Stimulated activated CD4-positive, alpha-beta T cell treated with anti-CD3 and anti-CD28 coated beads, Interleukin-15, amount 100 ng/mL, for 48 hours (primary cell): ENCODE measurements at places on chromosomes 16 and 17.

GRCh38 chr16:19502395-19503131, 19.3 kb downstream of the GDE1 start:
- peak; percentile 51 for DNase-seq

DNA sequence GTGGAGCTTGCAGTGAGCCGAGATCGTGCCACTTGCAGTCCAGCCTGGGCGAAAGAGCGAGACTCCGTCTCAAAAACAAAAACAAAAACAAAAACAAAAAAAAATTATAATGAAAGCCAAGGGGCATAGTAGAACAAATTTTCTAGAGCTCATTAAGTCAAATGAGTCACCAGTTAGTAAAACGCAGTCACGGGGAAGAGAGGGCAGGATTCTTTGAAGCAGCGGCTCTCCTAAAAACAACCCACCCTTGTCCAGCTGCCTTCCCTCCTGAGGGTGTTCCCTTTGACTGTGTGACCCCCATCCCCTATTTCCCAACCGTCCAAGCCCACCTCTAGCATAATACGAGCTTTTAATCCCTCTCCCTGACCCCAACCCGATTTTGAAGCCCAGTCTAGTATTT, 44.1 kb upstream of the STH start:
- DNase-seq: no peak

DNA sequence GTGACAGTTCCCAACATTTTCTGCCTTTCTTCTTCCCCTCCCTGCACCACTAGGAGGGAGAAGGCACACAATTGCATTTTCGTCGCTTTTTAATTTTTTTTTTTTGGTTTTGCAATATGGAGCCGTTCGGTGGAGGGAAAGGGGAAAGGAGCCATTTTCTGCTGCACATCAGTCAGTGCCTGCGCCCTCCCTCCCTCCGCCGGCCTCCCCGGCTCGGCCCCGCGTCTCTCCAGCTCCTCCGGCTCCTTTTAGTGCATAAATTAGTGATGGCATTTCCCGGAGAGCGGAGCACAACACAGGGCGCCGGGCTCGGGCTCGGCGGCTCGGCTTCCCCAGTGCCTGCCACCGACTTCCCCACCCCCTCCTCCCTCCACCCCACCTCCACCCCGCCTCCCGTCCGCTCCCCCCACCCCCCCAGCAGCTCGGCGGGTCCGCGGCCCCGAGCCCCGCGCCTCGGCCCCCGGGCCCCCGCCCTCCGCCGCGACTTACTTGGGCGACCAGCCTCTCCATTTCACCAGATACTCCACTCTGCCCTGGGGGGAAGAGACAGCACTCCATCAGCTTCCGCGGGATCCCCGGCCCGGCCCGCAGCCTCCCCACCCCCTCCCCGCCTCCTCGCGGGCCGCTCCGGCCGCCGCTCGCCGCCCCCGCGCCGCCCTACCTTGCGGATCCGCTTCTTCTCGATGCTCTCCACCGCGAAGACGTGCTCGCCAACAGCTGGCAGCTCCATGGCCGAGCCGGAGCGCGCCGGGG, 542 bp downstream of the CBX4 start:
- no peak for DNase-seq

DNA sequence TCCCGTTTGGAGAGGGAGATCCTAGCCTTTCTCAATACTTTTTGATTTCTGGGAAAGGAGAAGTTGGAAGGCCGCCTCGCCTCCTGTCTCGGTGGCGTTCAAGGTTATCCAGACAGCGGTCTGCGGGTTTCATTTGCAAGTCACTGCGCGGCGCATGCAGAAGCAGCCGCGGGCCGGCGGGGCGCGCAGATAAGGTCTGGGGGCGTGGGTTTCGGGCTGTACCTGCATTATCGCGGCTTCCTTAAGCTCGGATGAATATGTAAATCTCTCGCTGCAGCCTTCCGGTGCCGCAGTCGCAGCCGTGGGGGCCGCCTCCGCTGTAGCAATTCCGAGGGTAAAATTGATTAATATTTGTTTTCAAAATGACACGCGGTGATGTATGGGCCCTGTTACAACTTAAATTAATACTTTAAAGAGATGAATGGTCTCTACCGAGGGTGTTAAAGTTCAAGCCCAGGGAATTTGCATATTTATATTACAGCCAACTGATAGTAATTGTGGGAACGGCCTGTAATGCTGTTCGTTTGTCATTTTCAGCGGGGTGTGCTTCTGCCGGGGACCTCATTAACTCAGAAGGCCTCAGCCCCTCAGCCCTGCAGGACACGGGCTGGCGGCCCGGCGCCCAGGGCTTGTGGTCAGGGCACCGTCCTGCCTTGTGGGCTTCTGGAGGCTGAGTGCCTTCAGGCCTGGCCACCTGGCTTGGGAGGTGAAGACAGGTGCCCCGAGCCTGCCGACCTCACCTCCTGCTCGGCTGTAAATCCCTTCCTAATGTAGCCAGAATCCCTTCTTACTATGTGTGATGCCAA, 99.4 kb downstream of the CYLD start:
- peak; percentile 39 for DNase-seq

DNA sequence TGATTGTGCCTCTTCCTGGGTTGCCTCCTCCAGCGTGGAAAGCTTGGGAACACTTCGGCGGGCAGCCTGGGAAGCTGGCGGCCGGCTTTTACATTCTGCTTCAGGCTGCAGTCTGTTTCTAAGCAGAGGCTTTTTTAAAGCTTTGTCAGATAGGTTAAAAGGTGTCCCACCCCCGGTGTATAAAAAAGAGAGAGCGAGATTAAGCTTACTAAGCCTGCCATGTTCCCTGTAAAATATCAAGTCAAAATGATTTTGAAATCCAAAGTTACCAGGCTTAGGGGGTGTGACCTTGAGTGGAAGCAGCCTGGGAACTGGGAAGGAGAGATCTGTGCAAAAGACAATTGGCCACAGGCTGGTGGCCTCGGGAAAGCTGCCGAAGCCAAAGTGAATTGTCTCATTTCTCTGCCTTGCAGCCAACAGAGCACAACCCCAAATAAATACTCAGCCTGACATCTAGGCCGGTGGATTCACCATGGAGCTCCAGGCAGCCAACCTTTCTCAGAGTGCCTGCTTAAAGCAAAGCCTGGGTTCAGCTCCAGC, 254.5 kb downstream of the FTO start:
- DNase-seq: no peak

DNA sequence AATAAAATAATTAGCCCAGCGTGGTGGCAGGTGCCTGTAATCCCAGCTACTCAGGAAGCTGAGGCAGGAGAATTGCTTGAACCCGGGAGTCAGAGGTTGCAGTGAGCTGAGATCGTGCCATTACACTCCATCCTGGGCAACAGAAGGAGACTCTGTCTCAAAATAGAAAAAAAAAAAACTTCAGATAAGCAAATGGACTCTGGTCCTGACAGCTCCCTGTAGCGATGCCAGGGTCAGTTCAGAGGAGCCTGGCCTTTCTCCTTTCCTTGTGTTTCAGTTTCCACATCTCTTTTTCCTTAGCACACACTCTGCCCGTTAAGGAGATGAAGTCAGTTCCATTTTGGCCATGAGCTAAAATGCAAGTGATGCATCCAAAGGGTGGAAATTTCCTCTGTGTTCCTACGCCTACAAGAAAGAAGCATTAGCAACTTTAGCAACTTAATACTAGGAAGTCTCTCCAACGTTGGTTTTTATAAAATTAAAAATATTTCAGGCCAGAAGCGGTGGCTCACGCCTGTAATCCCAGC, 11.6 kb upstream of the GRB2 start:
- DNase-seq: no peak

- no peak for DNase-seq
These were observed 750 bp downstream of the TMEM132E start for GRCh38 chr17:34579979-34580684.

- no peak for DNase-seq
These were observed 115.5 kb downstream of the AATF start for GRCh38 chr17:37064206-37064605.

- DNase-seq: no peak
These were observed 33.6 kb upstream of the MED13 start for GRCh38 chr17:62098623-62099231.

GRCh38 chr17:8753976-8754440, 4.3 kb downstream of the SPDYE4 start:
- no peak for DNase-seq

DNA sequence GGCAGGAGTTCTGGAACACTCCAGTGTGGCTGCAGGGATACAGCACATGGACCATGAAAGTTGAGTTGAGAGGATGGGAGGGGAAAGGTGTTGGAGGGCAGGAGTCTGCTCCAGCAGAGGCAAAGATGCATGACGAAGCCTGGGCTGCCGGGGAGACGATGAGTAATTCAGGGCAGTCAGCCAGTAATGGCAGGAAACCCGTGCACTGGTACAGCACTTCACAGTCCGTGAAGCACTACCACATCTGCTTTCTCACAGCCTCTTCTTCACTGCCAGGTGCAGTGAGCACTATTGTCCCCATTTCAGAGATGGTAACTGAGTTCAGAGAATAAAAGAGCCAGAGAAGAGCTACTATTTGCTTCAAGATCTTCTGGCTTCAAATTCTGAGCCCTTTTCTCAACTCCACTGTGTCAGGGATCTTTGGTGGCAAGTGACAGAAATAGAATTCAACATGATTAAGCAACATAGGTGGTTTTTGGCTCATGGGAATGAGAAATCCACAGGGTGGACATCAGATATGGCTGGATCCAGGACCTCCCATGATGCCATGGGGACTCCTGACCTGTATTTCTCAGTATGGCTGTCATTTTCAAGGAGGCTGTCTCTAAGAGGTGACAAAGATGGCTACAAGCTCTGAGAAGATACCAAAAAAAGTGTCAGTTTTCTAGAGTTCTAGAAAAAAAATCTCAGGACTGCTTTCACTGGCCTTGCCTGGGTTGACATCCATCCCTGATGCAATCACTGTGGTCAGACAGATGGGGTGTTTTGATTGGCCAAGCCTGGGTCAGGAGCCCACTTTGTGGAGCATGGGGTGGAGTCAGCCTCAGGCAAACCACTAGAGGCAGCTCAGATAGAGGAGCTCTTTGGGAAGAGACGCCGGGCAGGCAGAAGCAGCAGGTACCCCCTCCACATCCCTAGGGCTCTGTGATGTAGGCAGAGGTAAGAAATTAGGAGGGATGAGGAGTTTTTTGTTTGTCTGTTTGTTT, 24.7 kb downstream of the IL21R start:
- DNase-seq: peak; percentile 66

GRCh38 chr16:1991588-1991947, 1.8 kb downstream of the SYNGR3 start:
- DNase-seq: no peak

DNA sequence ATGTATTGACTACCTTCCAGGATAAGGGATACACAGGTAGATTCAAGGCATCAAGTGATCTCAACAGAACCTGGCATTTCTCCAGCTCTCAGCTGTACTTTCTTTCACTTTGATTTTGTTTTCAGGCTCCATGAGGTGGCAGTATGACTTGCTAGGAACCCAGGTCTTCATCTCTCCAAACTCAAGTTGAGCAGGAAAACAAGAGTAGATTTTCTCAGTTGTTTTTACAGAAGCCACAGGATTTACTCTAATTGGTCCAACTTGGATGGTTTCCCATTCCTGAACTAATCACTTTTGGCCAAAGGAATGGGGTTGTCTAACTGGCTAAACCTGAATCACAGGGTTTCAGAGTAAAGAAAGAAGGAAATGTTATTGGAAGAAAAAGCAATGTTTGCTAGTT, 146.6 kb downstream of the TRIM37 start:
- DNase-seq: no peak

DNA sequence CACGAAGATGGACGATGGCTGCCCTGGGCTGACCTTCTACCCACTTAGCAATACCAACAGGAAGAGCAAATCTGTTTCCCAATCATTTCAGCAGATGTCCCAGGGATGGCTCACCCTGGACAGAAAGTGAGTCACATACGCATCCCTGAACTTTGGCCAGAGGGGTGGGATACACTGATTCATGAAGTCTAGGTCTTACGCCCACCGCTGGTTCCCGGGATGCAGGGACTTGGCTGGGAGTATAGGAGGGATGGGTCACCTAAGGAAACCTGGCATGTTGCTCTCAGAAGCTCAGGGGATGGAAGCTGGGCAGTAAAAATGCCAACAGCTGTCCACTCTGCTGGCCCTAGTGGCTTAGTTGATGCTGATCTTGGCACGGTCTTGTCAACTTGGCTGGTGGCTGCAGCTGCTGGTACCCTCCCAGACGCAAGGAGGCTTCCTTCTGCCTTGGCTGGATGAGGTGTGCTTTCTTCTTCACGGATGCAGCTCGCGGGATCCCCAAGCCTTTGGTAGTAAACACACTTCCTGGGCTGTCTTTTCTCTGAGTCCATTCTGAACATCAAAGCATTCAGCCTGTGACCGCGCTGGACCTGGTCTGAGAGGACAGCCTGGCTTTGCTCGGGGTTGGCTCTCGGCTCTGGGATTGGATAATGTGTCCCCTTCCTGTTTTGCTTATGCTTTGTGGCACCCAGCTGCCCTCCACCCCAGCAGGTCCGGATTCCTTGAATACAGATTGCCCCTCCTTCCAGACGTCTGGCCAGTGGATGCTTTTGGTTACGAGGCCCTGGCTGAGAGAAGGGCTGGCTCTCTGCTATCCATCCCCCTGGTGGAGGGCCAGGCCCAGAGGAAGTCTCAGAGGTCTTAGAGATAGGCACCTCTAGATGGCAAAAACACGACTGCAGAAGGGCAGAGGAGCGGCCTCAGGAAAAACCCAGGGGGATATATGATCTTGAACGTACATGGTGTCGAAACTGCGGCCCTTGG, 71.5 kb downstream of the RAP1GAP2 start:
- no peak for DNase-seq

GRCh38 chr16:56318827-56319140, 106.6 kb downstream of the AMFR start:
- no peak for DNase-seq

DNA sequence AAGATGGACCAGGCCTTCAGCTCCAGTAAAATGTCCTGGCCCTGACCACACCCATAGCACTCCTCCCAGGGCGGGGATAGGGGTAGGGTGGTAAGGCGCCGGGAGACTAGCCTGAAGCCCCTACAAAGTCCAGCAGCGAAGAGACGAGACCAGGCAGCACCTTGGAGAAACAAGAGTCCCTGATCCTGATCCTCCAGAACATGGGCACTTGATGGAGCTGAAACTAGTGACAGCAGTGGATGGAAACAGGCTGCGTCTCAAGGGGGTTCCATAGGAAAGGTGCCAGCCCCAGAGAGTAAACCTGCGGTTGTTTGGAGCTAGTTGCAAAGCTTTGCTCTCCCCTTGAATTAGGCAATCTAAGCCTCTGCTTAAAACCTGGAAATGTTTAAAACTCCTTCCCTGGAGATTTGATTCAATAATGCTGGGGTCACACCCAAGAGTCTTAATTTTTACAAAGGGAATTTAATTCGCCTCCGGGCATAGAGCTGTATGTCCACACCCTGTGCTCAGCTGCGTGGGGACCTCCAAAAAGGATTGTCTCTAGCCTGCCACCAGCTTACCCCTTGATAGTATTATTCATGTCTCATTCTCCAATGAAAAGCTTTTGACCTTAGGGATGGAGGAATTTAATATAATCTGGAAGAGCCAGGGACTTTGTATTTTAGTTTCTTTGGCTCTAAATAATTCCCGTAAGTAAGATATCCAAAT, 258.6 kb downstream of the PMP22 start:
- DNase-seq: no peak
